ENCODE measurements at places on chromosomes 13 and 19.

GRCh38 chr19:18610556-18611326 lies 1.9 kb upstream of the TMEM59L start:
- no peak for DNase-seq

- DNase-seq: no peak
Observed at GRCh38 chr19:32164384-32164992, 180.9 kb upstream of the ZNF507 start.

GRCh38 chr19:35429698-35430408 lies 18.2 kb upstream of the FFAR2 start:
- no peak for DNase-seq

DNA sequence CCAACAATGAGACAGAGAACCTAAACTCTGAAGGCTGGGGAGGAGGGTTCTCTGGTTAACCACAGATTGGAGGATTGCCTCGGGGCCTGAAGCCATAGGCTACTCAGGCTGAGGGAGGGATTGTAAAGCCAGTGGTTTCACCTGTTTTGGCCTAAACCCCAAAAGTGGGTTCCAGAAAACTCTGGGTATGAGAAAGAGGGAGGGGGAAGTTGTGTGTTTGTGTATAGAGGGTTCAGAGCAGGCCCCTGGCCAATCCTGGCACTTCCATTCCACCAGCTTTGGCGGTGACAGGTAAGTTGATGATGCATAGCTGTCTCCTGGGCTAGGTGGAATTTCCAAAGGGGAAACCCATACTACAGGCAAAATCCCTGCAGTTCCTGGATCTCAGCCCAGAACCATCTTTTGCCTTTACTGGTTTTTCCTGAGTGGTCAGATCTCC lies 13.5 kb upstream of the CCDC97 start:
- no peak for DNase-seq

DNA sequence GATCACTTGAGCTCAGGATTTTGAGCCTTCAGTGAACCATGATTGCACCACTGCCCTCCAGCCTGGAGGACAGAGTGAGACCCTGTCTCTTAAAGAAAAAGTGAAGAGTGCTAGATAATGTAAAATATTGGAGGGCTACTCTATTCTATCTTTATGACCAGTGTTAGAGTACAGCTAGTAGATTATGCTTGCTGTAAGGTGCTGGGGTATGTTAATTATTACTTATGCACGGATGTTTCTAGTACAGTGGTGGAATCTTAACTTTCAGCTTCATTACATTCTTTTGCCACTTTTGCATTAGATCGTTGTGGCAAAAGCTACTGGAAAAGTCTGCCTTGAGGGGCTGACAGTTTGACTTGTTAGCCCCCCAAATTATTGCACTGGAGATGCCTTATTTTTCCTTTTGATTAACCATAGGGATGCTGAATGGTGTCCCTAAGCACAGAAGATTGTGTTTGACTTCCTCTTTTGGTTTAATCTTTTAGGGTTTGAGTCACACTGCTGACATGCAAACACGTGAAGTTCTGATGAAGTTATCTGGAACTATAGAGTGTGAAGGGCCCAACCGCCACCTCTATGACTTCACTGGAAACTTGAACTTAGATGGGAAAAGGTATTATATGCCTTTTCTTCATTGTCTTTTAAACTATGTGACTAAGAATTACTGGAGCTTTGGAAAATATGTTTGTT lies 169.8 kb downstream of the ATP8A2 start:
- DNase-seq: no peak

GRCh38 chr13:26719356-26719945 lies 41.1 kb downstream of the GPR12 start:
- DNase-seq: no peak

Data from GOT3 (cell line).